ENCODE measurements at places on chromosomes 7 and 10.

DNA sequence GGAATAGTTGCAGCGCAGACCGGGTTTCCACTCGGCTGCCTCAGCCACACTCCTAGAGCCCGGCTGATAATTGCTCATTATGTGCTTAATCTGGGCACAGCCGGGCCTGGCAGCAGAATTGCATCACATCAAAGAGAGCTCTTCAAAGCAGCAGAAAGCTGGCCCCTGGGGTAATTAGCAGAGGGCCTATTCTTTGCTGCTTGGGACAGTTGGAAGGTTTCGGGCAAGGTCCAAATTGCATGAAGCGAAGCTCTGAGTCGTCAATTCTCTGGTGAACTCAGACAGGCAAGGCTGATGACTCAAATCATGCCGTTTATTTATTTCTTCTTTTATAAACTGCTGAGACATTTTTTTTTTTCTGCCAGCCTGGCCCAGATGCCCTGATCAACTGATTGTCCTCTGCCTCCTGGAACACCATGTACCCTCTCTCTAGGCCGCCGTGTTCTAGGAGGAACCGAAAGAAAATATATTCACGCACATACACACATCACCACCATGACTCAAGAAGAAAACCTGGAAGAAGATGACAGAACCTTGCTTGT lies 242.2 kb downstream of the RAB11FIP2 start:
- DNase-seq: no peak

DNA sequence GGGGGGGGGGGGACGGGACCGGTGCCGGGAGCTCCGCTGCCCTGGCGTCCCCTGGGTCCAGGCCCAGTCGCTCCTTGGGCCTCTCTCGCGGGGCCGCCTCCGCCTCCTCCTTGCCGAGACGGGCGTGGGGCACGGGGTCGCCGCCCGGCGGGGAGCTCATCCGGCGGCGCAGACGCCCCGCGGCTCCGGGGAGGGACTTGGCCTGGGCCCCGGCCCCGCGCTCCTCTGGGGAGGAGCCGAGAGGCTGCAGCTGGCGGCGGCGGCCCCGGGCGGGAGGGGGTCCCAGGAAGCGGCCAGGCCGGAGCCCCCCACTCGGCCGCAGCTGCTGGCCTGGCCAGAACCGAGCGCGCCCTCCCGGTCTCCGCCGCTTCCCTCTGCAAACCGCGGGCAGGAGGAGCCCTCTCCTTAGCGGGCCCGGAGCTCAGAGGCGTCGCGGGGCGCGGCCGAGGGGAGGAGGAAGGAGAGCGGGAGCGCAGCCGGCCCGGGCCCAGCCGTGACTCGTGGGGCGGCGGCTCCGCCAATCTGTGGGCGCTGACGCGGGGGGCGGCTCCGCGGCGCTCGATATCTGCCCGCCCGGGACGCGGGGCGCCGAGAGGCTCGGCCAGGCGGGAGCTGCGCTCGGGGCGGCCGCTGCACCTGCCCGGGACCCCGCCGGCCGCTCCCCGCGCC lies at the start of gene FAM20C:
Gene FAM20C, plus strand, starts transcription at position 591 of the 669 bp plus-strand sequence. CDS start 629 bp downstream, outside the sequence.
- peak; percentile 54 for DNase-seq

DNA sequence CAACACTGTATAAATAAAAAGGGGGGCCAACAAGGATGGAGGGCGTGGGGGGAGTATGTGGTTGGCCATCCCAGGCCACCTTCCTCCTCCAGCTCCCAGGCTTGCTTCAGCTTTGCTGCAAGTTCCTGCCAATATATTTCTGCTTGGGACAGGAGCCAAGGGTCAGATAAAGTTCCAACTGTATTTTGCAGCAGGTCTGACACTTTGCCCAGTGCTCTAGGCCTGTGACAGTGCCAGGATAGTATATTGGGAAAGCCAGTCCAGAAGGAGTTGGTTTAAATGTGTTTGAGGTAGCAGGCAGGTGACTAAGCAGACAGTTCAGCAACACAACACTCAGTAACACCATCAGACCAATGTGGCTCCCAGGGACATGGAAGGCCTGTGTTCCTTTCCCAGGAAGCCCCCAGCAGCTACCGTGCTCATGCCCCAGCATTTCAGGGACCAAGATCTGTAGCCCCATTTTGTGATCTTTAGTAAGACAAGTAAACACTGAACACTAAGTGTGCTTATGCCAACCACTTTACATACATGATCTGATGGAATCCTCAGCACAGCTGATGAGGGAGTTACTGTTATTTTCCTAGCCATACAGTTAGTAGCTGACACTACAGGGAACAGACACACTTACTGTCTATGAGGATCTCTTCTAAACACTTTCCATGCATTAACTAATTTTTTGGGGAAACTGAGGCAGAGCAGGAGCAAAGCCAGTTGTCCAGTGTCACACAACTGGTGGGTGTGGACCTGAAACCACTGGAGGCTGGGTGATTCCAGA lies 38.9 kb downstream of the DNAJB12 start:
- DNase-seq: no peak

GRCh38 chr7:134766779-134767519 lies 12.5 kb upstream of the CALD1 start:
- DNase-seq: no peak

GRCh38 chr10:131961777-131962662 lies 19.7 kb downstream of the BNIP3 start:
- DNase-seq: no peak

DNA sequence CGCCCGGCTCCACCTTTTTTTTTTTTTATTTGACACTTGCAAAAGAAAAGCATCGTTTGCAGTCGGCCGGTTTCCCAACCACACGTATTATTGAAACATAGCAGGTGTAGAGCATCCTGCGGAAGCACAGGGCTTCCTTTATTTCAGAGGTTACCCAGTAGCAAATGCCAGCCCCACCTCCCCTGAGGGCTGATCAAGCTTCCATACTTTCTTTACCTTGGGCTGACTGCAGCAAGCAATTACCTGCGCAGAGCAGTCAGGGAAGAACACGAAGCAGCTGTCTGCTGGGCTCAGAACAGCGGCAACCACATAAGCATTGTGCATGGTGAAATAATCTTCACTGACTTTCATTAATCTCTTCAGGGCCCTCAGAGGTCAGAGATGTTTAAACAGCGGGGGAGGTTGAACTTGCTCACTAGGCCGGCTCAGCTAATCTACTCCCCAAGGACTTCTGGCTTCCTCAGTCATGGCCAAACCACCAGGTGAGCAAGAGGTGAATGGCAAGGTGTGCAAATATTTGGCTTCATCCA lies 784.7 kb upstream of the AUTS2 start:
- DNase-seq: no peak

- DNase-seq: peak; percentile 65
These were observed at the start of gene CYP26A1 for GRCh38 chr10:93073539-93074146. TSS of gene CYP26A1 (plus strand) at chr10:93073893. CDS start at chr10:93073935, 42 bp downstream.
